ENCODE measurements at places on chromosomes 7 and 10.

- no peak for DNase-seq
Measured at GRCh38 chr7:141102436-141102835, 28.6 kb downstream of the TMEM178B start.

- no peak for DNase-seq
Measured at GRCh38 chr7:8922726-8923125, 489.3 kb downstream of the NXPH1 start.

DNA sequence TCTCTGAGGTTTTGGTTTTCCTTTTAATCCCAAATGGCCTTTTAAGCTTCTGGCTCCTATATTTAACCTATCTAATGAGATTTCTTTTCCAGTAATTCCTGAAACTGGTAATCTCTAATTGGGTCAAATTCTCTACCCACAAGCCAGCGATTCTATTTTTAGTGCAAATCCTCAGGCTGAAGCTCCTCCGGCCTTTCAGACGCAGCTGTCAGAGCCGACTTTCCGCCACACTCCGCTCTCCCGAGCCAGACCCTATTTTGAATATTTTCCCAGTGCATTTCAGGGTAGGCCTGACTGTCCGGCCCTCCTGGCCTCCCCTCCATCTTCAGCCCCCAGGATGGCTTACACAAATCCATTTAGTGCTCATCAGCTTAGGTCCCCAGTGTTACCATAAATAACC lies 9.7 kb upstream of the ADCY1 start:
- DNase-seq: no peak

GRCh38 chr7:51224811-51225595 lies 91.6 kb downstream of the COBL start:
- peak; percentile 52 for DNase-seq

GRCh38 chr10:17457083-17457482 lies 2.7 kb upstream of the ST8SIA6 start:
- DNase-seq: no peak

GRCh38 chr10:96255549-96256333 lies 15.6 kb downstream of the BLNK start:
- DNase-seq: no peak

- no peak for DNase-seq
Measured at GRCh38 chr7:7054252-7054830, 128.0 kb upstream of the C1GALT1 start.

DNA sequence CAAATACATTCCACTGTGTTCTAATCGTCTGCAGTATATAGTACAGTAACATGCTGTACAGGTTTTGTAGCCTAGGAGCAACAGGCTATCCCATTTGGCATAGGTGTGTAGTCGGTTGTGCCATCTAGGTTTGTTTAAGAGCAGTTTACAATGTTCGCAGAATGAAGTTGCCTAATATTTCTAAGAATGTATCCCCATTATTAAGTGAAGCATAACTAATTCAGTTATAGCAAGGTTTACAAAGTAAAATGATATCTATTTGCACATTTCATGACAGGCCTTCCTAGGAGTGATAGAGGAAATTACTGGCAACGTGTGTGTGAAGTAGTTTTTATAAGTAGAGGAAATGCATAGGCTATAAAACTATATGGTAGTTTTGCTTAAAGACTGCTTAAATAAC lies 4.0 kb downstream of the CREM start:
- DNase-seq: no peak

DNA sequence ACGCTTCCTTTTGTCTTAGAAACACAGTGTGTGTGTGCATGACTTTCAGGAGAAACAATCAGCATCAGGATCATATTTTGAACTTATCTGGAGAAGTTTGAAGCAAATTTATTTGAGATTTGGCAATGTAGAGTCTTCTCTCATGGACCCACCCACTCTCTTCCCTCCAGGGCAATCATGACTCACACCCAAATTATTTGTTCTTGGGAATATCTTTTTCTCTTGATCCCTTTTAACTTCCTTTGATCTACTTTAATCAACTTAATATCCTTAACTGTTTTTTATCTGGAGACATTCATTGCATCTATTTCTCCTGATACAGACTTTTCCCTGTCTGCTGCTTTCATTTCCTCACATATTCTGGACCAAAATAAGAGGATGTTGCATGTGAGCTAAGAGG lies 1174.3 kb downstream of the GATA3 start:
- no peak for DNase-seq

- no peak for DNase-seq
Measured at GRCh38 chr7:111138193-111138569, 47.3 kb downstream of the LRRN3 start.

DNA sequence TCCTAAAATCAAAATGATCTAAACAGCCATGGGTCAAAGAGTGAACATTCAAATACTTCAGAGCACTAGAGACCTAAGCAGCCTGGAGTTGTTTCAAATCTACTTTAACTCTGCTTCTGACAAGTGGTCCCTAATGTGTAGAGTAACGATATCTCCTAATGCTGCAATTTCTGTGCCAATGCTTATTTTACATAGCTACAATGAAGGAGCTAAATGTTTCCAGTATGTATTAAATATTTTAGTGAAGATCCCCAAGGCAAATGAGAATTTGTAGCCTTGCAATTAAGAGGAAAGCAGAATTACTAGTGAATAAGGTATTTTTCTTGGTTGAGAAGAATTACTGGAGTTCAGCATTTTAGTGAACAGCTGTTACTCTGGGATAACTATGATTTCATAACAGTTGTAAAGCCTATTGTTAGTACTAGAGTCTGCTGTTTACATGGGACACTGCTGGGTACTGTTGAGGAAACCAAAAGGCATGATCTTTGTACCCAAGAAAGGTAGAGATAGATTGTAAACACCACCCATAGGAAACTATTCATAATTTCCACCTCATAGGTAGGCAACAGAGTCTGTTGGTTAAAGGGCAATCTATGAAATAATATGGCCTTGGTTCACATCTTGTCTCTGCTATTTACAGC lies 271.9 kb downstream of the PLXDC2 start:
- DNase-seq: no peak

GRCh38 chr10:6036861-6037321 lies 25.3 kb downstream of the IL2RA start:
- DNase-seq: no peak

DNA sequence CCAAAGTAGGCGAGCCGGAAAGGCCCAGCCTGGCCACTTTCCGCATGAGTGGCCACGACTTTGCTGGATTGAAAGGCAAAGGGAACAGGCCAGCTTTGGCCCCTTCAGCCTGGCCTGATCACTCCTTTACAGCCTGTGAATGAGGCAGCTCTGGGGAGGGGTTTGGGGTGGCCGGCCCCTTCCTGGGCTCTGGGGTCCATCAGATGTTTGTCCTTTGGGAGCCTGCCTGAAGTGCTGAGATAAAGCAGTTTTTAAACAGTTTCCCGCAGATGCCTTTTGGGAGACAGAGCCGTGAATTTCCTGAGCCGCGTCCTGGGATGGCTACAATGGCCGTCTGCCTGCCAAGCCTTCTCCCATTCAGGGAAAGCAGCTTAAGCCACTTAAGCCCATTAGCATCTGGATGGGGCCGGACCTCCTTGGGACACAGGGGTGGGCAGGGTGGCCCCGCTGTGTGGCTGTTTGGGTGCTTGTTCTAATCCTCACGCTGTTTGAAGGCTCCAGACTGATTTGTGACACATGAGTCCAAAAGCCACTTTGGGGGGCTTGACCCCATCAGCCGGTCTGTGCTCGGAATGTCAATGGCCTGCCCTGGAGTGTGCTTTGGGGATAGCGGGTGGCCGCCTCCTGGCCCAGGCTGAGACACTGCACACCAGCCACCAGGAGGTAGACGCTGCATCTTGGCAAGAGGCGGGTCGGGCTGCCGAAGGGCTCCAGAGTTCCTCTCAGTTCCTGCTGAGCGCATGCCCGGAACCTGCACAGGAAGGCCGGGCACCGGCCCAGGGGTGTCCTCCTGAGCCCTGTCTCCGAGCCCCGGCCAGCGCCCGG lies 38.9 kb downstream of the NKX6-2 start:
- no peak for DNase-seq

- no peak for DNase-seq
Measured at GRCh38 chr10:97020452-97021400, 165.0 kb downstream of the SLIT1 start.

DNA sequence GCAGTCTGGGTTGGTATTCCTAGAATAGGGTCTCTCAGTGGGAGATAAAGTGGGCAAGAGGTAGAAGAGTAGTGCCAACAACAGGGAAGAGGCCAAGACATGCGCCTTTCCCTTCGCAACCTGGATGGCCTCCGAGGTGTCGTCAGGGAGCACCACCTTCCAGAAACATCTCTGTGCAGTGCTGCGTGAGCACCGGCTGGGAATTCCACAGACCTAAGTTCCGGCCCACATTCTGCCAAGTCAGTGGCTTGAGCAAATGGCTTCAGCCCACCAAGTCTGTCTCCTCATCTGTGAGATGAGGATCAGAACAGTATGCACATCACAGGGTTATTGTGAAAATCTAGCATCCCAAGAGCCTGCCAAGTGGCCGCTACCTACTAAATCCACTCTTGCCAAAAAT lies 40.6 kb downstream of the CCDC3 start:
- DNase-seq: no peak

DNA sequence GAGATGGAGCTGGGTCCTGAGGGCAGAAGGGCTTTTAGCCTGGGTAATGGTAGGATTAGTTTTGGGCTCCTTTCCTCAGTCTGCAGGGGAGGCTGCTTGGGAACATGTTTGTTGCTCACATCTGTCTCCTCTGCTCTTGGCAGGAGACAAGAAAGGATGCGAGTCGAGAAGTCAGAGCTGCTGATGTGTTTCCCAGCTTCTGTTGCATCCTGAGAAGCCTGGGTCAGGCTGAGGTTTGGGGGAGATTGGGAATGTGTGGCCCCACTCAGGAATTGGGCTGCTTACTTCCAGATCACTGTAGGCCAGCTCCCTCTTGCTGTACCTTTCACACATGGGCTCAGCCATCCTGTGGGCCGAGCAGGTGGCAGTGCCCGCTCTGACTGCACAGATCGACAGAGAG lies 79.2 kb downstream of the CCNY start:
- no peak for DNase-seq

DNA sequence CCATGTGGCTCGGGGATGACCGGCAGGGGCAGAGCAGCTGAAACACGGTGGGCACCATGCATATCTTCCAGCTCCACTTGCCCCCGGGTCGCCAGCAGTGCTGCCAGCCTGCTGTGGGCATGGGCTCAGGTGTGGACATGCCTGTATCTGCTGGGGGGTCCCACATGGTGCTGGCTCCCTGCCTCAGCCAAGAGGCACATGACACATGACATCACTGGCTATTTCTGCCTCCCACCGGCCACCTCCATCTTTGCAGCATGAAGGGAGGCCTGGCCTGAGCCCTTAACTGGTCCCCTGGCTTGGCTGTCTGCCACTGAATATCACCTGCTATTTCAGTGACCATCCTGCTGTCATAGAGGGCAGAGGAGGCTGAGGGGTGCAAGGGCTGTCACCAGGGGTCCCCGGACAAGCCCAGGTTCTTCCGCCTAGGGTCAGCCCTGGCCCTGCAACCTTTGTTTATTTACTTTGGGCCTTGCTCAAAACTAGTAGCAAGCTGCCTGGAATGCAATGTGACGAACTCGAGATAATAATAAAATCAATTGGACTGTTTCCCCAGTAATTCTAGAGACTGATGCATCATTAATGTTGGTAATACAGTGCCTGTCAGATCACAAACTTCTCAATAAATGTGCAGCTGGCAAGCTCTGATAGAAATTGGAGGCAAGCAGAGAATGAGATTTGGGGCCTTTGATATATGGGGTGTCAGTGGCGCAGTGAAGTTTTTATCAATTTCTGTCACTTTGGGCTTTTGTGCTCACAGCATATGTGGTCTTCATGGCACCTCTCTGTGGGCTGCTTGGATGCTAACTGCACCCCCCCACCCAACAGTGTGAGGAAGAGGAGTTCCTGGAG lies 28.5 kb downstream of the ZMIZ1 start:
- DNase-seq: no peak

DNA sequence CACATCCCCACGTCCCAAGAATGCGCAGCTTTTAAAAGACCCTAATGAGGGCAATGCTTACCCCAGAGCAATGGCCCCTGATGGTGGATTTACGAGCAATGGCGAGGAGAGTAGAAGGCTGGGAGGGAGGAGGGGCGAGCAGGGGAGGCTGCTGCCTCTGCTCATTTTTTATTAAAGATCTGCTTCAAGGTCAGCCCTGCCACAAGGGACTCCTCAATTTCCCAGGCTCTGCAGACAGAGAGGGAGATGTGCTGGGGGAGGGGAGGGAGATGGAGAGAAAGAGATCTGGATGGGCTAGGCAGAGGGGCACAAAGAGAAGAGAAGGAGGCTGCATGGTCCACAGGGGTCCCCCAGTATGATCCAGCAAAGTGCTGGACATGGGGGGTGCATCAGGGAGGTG lies 7.8 kb upstream of the SRRM3 start:
- DNase-seq: no peak

DNA sequence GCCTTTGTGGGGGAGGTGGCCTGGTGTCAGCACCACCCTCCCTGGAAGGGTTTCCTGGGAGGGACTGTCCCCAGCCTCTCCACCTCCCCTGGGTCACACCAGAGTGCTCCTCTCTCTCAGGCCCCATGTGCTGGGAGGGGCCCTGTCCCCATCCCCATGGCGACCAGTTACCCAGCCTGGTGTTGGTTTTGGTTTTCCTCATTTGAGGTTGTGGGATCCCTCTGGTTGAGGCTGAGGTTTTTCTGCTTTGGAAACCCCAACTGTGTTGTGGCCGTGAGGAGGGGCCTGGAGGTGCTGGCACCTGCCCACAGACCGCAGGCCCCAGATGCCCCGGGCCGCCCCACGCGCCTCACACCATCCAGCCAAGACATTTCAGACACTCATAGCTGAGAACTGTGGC lies 106.3 kb downstream of the GRK5 start:
- DNase-seq: no peak

GRCh38 chr7:20650782-20651181 lies 35.3 kb downstream of the ABCB5 start:
- no peak for DNase-seq

- DNase-seq: no peak
Measured at GRCh38 chr7:134040988-134041387, 86.2 kb upstream of the LRGUK start.

- no peak for DNase-seq
Measured at GRCh38 chr10:72218325-72218724, 2.2 kb upstream of the ASCC1 start.

GRCh38 chr7:8327199-8327598 lies 65.2 kb upstream of the ICA1 start:
- DNase-seq: no peak

DNA sequence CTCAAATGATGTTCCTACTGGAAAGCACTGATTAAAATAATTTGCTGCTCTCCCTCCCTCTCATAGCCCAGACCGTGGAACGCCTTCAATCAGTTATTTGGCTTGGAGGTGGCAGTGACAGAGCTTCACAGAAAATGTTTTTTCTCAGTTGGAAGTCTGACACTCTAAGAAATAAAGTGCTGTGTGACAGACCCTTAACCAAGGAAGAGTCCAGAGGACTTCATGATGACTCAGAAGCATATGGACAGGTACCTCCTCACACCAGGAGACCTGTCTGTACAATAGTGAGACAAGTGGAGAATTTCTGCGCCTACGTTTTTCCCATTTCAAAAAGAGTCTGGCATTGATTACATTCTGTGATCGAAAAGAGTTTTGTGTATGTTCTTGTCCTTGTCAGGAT lies 295.5 kb downstream of the DOCK4 start:
- DNase-seq: no peak

- DNase-seq: no peak
Measured at GRCh38 chr7:82616059-82616728, 172.6 kb upstream of the CACNA2D1 start.

GRCh38 chr10:50982989-50983388 lies 91.3 kb upstream of the PRKG1 start:
- no peak for DNase-seq

GRCh38 chr7:106329408-106329807 lies 44.6 kb upstream of the NAMPT start:
- no peak for DNase-seq

GRCh38 chr7:115178835-115179234 lies 256.9 kb downstream of the MDFIC start:
- no peak for DNase-seq

GRCh38 chr7:26293569-26294308 lies 2.1 kb downstream of the SNX10 start:
- no peak for DNase-seq
